ENCODE measurements at places on chromosomes 5 and 9.

DNA sequence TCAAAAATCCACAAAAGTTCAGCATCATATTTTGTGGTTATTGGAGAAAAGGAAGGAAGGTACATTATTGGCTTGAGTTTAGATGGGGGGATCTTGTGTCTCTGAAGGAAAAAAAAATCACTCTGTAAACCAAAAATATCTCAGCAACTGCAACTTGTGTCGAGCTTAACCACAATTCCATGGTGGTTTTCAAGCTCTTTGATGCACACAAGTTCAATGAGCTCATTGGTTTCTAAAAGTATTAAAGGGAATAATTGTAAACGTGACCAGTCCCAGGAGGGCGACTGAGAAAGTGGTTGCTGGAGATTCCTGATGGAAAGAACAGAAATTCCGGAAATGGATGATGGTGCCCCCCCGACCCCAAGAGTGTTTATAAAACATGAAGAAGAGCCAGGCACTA is 173.8 kb downstream of the PSAT1 start:
- DNase-seq = no peak

- DNase-seq = no peak
Observed at GRCh38 chr5:159826351-159827214, 89.7 kb upstream of the ADRA1B start.

- no peak for DNase-seq
Observed at GRCh38 chr9:6383551-6384225, 29.3 kb upstream of the UHRF2 start.

GRCh38 chr9:128940271-128940921 is 7.0 kb downstream of the DOLK start:
- DNase-seq = no peak

GRCh38 chr9:115006660-115007059 is 76.3 kb upstream of the TNFSF8 start:
- DNase-seq = no peak

DNA sequence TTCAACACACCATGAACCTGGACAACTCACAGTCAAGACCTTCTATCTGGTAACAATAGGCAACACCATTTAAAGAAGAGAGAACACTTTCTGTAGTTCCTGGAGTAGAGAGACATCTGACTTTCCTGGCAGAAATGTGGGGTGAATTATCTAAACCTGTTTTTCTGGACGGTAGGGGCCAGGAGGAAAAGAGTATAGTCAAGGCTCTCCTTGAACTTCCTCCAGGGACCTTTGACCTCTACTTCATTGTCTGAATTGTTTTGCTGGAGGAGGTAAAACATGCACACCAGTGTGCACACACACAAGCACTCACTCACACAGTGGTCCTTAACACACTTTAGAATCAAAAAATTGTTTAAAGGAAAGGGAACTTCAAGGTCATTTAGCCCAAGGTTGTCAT is 13.2 kb downstream of the S100Z start:
- DNase-seq = no peak

Measured in activated T-cell treated with anti-CD3 and anti-CD28 coated beads for 24 hours (primary cell).